ENCODE measurements at places on chromosomes 2 and 18.

DNA sequence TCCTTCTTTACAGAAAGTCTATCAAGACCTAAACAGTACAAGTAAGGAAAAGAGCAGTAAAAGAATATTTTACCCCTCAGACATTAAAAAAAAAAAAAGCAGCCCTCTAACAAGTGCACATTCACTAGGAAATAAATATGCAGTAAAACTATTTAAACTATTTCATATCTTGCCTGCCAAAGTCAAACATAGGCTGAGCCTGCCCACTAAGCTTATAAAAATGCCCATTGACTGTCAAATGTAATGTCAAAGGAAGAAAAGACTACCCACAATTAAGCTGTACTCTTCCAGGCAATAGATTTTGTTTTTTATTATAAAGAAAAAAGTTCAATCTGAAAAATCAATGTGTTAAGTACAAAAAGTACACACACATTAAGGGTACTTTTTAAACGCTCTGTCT, 11.8 kb downstream of the ALS2 start:
- no peak for DNase-seq

DNA sequence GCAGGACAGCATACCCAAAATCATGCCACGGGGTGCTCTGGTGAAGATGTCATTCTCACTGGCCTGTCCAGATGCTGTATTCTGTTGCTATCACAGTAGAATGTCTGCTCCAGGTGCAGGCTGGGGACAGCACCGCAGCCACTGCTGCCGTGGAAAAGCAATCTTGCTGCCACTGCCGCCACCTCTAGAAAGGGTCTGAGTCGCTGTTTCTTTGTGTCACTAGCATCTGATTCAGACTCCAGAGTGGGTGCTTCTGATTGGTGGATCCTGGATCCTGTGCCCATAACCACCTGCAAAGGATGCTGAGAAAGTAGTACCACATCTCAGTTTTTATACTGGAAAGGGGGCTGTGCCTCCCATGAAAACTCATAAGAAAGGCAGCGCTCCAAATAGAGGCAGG, 45.3 kb upstream of the CTLA4 start:
- DNase-seq = no peak

- DNase-seq = no peak
Measured at GRCh38 chr2:121330921-121331320, 45.9 kb upstream of the TFCP2L1 start.

DNA sequence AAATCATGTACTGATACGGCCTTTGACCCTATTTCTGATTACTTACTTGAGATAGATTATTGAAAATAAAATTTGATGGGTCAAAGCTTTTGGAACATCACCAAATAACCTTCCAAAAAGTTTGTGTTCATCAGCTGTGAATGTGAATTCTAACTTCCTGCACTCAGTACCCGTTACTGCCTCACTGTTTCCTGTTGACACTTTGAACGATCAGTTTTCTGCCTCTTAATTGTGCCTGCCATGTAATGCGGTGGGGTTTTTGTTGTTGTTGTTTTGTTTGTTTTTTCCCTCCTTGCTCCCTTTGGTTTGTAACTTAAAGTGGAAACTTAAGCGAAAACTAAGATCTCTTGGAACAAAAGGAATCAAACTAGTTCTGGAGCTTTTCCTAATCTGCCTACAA, 18.9 kb downstream of the ATG16L1 start:
- DNase-seq = no peak

- DNase-seq = no peak
Measured at GRCh38 chr18:36771245-36771644, 57.6 kb downstream of the TPGS2 start.

GRCh38 chr2:71882949-71883472, 264.7 kb downstream of the CYP26B1 start:
- peak; percentile 21 for DNase-seq

DNA sequence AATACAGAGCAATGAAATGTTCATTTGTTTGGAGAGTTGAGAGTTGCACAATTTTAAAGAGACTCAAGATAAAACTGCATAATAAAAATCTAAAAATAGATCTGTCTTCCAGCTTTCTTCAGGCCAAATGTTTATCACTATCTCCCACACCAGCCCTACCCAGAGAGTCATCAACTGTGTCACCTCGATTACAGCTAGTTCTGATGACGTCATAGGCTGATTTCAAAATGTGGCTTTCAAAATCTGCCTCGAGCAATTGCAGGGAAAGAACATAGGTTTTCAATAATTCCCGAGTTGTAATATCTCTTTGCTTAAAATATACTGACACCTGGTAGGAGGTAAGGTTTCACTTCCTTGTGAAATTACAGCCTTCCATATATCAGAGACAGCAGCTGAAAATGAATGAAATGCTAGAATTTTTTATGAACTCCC, 677.6 kb upstream of the ID2 start:
- DNase-seq = no peak

- DNase-seq = no peak
Measured at GRCh38 chr2:46353509-46353908, 56.3 kb downstream of the EPAS1 start.

GRCh38 chr2:138298120-138298814, 203.3 kb upstream of the SPOPL start:
- DNase-seq = no peak

GRCh38 chr2:169509298-169509885, at the start of gene KLHL41:
Gene KLHL41, plus strand, starts transcription at chr2:169509702. Its CDS starts 77 bp downstream, at chr2:169509779.
- DNase-seq = no peak

DNA sequence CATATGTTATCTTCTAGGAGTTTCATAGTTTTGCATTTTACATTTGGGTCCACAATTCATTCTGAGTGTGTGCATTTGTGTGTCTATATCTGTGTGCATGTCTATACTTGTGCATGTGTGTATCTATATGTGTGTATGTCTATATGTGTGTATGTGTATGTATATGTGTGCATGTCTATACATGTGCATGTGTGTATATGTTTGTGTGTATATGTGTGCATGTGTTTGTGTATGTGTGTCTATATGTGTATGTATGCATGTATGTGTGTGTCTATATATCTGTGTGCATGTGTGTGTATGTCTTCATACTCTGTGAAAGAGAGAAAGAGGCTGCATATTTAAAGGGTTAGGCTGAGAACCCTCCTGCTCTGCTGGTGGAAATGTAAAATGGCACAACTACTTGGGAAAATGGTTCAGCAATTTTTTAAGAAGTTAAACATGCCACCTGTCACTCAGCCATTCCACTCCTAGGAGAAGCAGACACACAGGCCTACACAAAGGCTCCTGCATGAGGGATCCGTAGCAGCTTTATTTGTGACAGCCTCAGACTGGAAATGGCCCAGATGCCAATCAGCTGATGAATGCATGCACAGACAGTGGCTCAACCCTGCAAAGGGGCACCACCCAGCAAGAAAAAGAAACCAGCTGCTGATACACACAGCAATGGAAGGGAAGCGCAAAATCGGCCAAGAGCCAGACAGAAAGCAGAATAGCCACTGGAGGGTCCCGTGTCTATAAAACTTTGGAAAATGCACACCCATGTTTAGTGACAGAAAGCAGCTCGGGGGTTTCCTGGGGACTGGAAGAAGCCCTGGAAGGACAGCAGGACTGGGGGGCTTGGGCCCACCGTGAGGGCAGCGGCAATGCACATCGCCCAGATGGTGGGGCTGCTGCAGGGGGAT, 146.8 kb downstream of the SEPTIN10 start:
- no peak for DNase-seq

- no peak for DNase-seq
Measured at GRCh38 chr2:201126308-201127151, 10.6 kb downstream of the CFLAR start.

DNA sequence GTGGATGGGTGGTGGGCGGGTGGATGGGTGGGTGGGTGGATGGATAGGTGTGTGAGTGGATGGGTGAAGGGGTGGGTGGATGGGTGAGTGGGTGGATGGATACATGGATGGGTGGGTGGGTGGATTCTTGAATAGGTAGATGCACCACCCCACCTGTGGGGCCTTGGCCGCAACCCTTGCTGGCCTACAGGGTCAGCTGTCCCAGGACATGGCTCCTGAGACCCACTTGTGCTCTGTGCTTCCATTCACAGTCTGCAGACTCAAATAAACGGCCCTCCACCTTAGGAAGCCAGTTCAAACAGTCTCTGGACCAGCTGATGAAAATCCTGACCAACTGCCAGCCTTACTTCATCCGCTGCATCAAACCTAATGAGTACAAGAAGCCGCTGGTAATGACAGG, 54.4 kb downstream of the MYO7B start:
- no peak for DNase-seq

- no peak for DNase-seq
Measured at GRCh38 chr2:151334082-151334815, 23.1 kb upstream of the TNFAIP6 start.

DNA sequence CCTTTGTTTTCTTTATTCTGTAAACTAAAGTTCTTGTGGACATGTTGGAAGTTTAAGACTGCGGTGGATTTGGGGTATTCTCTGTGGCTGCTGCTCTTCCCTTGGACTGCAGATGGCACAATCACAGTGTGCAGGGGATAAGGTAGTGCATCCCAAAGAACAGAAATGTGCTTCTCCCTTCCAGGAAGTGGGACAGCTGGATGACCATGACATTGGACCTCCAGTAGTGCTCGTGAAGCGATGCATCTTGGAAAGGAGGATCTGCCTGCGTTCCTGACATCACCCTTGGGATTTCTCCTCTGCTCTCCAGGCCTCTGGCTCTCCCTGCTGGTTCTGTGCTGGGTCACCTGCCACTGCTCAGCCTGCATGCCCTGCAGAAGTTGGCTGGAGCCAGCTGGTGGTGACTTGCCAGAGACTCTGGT, 109.9 kb downstream of the SLC4A3 start:
- no peak for DNase-seq

GRCh38 chr2:3793249-3793648, 89.9 kb downstream of the DCDC2C start:
- no peak for DNase-seq

- no peak for DNase-seq
Measured at GRCh38 chr2:46298272-46298521, 990 bp downstream of the EPAS1 start.

DNA sequence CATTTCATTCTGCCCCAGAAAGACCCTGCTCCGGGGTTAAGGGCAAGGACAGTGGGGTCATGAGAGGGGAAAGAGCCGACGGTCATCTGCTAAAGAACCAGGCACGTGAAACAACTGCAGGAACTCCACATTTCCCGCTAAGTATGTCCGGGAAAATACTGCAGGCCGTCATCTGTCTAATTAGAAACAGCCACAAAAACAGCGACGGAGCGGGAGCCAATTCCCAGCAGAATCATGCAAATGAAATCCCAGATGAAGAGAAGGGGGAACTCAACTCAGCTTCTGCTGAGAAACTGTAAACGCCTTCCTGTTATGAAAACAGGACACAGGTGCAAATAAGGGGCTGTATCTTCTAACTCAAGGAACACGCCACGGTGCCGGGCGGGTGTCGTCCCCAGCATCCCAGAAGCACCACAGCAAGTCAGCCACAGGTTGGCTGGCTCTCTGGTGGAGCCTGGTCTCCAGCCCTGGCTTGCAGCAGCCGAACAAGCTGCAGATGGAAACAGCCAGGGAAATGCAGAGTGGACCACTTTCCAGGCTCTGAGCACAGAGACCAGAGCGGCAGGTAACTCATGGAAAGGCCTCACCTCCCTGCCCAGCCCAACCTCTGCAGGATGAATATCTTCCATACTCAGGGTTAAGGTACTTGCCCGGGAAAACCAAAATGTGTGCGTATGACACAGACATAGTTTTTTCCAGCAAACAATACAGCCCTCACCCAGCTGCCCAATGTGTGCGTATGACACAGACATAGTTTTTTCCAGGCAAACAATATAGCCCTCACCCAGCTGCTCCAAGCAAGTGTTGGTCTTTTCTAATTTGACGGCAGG, 28.9 kb downstream of the PXDN start:
- no peak for DNase-seq

DNA sequence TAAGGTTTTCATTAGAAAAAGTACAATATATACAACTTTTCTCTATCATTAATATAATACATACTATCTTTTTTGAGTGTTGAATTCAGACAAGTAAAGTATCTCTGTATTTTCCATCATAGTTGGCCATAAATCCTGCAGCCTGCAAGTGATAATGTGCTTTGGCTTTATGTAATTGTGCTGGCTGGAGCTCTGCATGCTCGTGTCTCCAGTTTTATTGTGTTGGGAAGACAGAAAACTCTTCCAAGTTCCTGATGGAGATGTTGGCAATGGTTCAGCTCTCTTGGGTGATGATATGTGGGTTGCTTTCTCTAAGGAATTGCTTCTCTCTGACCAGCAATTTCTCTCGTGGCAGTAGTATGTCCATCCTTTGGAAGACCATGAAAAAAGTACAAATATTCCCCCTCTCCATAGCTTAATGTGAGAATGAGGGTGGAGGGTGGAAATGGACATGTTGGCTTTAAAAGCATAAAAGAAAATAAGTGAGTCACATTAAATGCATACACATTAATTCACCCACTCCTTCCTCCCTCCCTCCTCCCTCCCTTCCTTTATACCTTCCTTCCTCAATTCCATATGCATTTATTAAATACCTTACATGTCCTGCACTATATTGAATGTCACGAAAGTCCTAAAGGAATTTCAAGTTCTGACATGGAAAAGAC, 344.2 kb downstream of the MTX2 start:
- no peak for DNase-seq

- no peak for DNase-seq
Measured at GRCh38 chr18:79588636-79589481, 90.7 kb upstream of the CTDP1 start.

- no peak for DNase-seq
Measured at GRCh38 chr2:128727404-128727803, 408.7 kb upstream of the HS6ST1 start.

DNA sequence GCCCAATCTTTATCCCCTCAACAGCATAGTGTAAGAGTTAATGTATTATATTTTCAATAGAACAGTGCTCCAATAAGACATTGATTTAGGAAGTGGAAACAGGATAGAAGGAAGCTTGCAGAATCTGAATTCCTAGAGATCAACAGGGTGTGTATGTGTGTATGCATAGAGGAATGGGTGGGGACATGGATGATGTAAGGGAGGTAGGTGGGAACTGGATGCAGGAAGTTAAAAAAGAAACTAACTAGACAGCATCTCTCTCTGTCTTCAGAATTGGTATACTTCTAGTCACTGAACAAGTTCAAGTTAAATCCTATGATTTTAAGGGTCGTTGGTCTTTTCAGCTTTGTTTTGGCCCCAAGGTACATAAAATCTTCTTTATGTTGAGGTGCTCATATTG, 196.6 kb downstream of the PMAIP1 start:
- DNase-seq = no peak

DNA sequence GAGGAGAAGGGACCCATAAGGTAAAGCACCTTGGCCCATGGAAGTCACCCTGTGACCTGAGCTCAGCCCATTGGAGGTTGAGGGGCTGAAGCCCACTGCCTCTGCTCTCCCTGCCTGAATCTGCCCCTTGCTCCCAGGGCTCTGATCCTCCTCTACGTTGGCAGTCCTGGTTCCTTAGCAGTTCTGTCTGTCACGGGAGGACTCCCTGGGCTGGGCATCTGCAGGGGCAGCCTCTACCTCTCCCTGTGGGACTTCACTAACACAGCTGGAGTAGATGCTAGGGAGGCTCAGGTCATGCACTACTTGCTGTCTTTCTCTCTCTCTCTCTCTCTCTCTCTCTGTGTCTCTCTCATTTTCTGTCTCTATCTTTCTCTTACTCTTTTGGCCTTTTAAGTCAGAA, 8.7 kb downstream of the GYPC start:
- no peak for DNase-seq
